ENCODE measurements at places on chromosomes 3 and 15.
A peak's percentile ranks its signal among the peaks of the same experiment; 100 is the strongest.

- DNase-seq = no peak
Observed at GRCh38 chr3:13012221-13012691, 61.0 kb downstream of the IQSEC1 start.

GRCh38 chr15:87735522-87735921 lies 521.0 kb downstream of the NTRK3 start:
- peak; percentile 15 for DNase-seq

- no peak for DNase-seq
Observed at GRCh38 chr15:47288794-47289193, 428.5 kb upstream of the SEMA6D start.

DNA sequence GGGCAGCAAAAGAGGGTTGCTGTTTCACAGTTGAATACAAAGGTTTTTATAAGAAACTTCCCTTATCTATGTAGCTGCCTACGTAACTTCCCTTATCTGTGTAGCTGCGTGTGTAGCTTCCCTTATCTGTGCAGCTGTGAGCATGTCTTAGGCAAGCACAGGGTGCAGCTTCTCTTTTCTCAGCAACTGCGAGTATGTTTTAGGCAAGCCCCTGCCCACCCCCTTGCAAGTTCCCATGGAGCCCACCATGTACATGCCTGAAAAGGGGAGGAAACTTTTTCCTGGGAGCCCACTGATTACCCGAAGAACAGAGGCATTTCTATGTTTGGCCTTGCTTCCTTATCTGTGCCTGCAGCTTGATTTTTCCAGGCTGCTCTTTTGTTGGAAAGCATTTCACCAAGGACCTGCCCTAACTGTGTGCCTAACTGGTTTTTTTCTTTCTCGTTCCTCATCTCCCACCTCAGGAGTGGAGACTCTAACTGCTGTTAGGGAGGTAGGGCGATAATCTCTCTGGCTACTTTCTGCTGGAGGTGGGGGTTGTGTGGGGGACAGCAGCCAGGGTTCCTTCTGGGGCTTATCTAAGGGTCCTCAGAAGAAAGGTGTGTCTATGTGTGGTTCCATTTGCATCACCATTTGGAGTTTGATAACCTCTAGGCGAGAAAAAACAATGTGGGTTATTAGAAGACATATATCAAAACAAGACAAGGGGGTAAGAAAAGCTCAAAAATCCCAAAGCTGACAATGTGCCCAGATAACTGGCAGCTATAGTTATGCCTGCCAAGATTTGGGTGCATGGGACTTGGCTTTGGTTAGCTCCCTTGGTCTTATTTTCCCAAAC lies 26.0 kb downstream of the SORD start:
- no peak for DNase-seq
